ENCODE measurements at places on chromosomes 6 and 20.
A peak's percentile ranks its signal among the peaks of the same experiment; 100 is the strongest.

DNA sequence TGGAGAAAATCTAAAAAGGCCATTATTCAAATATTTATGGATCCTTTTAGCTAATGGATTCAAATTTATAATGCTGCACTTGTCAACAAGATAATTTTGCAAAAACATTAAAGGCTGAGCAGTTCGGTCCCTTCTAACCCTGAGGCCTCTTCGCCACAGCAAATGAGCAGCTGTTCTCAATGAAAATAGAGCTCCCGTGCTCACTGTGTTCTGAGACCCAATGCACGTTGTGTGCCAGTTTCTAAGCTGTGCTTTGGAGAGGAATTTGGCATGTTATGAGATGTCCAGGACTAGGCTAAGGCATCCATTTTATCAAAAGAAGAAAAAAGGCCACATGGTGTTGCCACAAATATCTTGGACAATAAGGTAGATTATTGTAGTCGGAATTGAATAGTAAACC, 220.1 kb upstream of the TSHZ2 start:
- DNase-seq: no peak

DNA sequence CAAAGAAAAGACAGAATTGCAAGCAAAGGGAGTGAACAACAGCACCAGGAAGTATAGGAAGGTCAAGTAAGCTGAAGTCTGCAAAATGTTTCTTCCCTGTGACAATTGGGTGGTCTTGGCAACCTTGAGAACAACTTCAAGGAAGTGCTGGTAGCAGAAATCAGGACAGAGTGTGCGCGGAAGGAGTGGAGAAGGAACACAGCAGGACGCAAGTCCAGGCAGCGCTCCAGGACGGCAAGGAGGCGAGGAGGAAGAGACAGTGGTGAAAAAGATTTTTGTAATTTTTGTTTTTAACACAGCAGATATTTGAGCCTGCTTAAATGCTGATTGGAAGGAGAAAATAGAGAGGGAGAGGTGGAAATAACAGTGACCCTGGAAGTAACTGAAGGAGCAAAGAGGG, 141.7 kb downstream of the F13A1 start:
- DNase-seq: no peak

GRCh38 chr6:132298344-132298949, 102.8 kb downstream of the MOXD1 start:
- no peak for DNase-seq

- no peak for DNase-seq
Measured at GRCh38 chr20:47785854-47786764, 828 bp upstream of the SULF2 start.

DNA sequence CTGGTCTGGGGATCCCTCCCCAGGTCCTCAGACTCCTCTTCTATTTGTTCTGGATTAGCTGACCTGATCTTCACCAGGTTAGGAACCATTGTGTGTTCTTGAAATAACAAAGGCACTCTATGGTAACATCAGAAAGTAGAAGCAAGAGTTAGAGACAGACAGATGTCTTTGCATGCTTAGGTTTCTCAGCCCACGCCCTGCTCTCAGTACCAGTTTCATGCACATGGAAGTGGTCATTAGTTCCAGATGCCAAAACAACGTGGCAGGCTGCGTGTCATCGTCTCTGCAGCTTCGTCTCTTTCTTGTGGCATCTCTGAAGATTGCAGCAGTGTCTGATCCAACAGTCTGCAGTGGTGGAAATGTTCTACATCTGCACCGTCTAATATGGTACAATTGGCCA, 89.4 kb downstream of the PACRG start:
- no peak for DNase-seq

- DNase-seq: no peak
Measured at GRCh38 chr6:1088492-1089001, 223.4 kb upstream of the FOXQ1 start.

DNA sequence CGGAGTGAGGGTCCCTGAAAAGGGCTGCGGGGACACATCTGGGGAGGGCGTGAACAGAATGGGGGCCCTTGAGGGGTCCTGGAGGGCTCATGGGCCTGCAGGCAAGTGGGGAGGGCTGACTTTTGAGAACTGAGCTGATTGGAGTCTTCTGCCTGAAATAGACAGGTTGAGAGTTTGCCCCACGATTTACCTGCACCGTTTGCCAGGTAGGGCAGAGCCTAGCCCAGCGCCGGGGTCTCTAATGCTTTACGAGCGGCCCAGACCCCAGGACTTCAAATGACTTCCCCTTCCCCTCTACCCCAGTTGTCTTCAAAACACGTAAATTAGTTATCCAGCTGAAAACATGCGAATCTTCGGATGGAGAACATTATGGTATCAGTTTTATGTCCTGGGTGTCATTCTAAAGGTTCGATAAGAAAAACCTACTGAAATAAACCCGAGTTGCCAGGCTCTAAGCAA, 1.3 kb downstream of the PLCB1 start:
- no peak for DNase-seq

DNA sequence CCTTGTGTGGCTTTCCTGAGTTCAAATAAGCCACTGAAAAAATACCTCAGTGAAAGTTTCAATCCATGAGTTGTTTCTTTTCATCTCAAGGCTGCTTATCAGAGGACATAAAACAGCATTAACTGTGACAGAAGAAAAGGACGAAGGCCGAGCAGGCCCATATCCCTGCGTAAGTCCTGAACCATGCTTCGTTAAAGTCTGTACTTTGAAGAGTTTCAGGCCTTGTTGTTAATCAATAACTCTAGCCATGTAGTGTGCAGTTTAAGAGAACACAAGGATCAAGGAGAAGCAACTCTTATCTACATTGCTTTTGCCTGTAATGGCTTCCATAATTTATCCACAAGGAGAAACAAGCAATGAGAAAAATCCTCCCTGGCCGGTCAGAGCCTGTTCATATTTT, 165.4 kb downstream of the UST start:
- DNase-seq: no peak

DNA sequence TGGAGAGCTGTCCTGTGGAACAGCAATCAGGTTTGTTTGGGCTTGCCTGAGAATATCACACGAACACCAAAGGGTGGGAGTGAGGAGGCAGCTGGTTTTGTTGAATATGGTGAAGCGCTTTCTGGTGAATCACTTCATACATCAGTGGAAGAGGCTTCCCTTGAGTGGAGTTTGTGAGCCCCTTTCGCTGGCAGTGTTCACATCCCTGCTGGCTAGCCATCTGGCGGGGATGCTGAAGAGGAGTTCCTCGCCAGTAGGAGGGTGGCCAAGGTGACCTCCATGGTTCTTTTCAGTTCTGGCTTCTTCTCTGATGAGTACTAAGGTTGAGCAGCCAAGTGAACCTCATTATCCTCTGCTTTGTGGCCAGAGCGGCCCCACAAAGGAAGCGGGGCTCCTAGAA, 37.7 kb upstream of the RNF8 start:
- DNase-seq: no peak

DNA sequence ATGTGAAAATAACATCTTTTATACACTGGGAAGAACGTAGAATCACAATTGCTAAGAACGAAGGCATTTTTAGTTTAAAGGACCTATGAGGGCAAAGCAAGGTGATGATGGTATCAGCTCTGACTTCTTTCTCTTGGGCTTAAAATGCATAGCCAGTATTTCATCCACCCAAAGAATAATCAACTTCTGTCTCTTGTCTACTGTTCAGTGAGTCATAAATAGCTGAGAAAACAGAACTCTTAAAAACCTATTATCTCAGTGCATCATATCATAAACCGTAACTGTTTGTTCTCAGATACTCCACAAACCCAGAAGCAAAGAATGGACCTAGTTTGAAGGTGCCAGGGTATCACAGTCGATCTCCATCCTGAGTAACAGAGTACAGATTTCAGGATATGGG, 5.2 kb downstream of the PHF10 start:
- no peak for DNase-seq

- DNase-seq: no peak
Measured at GRCh38 chr6:43050981-43051380, 2.7 kb downstream of the CUL7 start.

- DNase-seq: no peak
Measured at GRCh38 chr6:43885399-43886066, 115.5 kb downstream of the VEGFA start.

DNA sequence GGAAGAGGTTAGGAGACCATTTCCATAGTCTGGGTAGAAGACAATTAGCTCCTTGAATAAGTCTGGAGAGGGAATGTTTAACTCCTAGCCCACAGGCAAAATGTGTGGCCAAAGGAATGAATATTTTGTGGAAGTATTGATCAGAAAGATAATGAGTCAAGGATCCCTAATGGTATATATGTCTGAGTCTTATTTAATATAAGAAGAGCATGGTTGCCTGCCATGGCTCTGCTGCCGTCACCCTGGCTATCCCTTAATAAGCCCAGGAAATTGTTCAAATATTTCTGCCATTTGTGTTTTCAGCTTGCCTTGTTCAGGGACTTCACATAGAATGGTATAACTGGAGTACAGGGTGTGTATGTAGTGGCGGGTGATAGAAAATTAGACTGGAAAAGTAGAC, 18.1 kb upstream of the CALHM6 start:
- DNase-seq: no peak

GRCh38 chr20:2692036-2692885, at the start of gene EBF4:
Gene EBF4, plus strand, starts transcription at chr20:2692780. Its CDS starts 866 bp downstream, at chr20:2693646.
- peak; percentile 29 for DNase-seq

GRCh38 chr6:112291161-112291762, 36.9 kb upstream of the LAMA4 start:
- no peak for DNase-seq

DNA sequence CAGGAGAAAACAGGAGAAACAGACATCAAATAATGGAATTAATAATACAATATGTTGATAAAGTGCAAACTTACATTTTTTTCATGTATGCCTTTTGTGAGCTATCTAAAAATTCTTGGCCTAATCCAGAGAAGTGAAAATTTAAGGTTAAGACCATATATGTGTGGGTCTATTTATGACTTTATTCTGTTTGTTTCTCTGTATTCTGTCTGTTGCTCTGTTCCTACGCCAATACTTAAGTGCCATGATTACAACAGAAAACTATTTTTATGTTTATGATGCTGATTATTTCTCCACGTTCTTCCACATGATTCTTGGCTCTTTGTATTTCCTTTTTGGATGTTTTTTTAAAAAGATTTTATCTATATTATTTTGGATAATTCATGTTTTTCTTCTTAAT, 109.6 kb upstream of the MAP3K4 start:
- no peak for DNase-seq

GRCh38 chr6:36853325-36853724, 14.1 kb upstream of the CPNE5 start:
- DNase-seq: no peak

DNA sequence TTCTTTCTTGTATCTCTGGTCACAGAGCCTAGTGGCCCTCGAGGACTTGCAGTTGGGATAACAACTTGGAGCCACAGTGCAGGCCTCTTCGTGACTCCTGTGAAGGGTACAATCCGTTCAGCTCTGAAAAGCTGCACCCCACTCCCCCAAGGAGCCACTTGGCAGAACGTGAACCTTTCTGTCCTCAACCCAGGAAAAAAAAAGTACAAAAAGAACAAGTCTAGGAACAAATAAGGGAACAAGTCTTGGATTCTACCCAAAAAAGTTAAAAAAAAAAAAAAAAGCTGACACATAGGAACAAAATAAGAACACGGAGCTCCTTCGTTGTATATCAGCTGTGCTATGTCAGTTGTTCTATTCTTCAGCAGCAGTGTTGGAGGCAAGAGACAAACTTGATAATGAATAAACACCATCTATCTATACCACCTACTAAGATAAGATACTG, 77.9 kb upstream of the TULP1 start:
- DNase-seq: no peak

GRCh38 chr20:51678026-51678697, 90.0 kb downstream of the ATP9A start:
- DNase-seq: no peak

DNA sequence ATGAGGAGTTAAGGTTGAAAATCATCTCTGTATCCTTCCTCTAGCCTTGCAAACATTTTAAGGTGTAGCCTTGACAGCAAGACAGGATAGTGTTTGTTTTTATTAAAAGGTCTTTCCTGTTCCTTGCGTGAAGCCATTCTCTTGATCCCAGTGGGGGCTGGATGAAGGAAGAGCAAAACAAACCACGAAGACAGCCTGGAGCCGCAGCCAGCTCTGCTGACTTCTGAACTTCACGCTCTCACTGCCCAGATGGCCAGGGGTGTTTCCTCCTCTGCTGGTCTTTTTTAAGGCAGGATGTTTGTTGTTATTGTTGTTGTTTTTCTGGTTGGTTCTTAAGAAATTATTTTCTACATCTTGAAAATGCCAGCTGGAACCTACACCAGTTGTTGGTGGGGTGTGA, 156.4 kb downstream of the MTHFD1L start:
- no peak for DNase-seq

GRCh38 chr6:44000164-44000842, 126.9 kb downstream of the MRPL14 start:
- no peak for DNase-seq

DNA sequence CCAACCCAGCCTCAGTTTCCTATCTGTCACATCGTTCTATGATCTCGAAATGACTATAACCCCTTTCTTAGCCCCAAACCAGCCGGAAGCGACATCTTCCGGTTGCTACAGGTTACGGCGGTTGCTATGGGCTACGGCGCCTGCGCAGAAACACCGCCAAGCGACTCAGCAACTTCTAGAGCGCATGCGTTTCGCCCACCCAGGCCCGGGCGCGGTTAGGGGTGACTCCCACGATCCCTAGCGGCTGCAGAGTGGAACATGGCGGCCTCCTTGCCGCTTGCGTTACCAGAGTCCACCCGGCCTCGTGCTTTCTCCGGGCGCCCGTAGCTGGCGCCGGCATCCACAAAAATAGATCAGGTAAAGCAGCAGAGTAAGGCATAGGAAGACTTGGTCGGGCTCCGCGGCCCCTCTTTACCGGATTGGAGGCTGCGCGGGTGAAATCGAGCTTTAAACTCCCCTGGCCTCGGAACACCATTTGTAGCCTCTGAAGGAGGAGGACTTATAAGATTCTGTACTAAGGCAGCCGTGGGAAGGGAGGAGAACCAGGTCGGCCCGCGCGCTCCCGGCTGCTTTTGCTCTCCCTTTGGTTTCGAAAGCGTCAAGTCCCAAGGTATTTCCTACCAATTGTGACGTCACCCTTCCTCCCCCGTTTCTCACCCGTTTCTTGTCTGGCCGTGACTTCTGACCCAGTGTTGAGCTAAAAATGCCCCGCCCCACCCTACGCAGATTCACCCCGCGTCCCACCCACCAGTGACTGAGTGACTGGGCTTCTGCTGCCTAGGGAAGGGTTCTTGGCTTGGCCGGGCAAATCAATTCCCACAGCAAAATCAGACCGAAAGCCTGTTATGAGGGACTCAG, 3.5 kb downstream of the SDCBP2 start:
- DNase-seq: peak; percentile 99

GRCh38 chr20:44643596-44644229, 7.8 kb downstream of the ADA start:
- DNase-seq: no peak

DNA sequence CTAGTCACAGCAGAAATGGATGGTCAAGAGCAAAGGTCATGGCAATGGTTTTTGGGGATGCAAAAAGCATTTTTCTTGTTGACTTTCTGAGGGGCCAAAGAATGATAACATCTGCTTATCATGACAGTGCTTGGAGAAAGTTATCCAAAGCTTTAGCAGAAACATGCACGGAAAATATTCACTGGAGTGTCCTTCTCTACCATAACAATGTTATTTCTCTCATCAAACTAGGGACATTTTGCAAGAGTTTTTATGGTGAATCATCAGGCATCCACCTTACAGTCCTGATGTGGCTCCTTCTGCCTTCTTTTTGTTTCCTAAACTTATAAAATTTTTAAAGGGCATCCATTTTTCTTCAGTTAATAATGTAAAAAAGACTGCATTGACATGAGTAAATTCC, 302.3 kb downstream of the HIVEP2 start:
- DNase-seq: no peak

Measured in activated CD4-positive, CD25-positive, alpha-beta regulatory T cell treated with anti-CD3 and anti-CD28 coated beads, Interleukin-2, amount 50 U/mL, for 72 hours (primary cell).